ENCODE measurements at places on chromosomes 3 and 15. TPM values are rescaled to one million over a fixed set of nuclear protein-coding genes. Genes with fewer than 3 reads are reported as not detected.

MST1 gene
- total RNA-seq = 9.1 TPM

OR5K2 gene
- total RNA-seq = not detected

IL1RAP gene
- total RNA-seq = 9.4 TPM

LXN gene
- total RNA-seq = 1.1 TPM

SCN10A gene
- total RNA-seq = not detected

PIGZ gene
- total RNA-seq = not detected

ZDHHC3 gene
- total RNA-seq = 42.2 TPM

SLC2A2 gene
- not detected for total RNA-seq

ALG1L2 gene
- not detected for total RNA-seq

AP3B2 gene
- total RNA-seq = 0.90 TPM

GUCA1C gene
- not detected for total RNA-seq

ITIH1 gene
- not detected for total RNA-seq

CD200R1 gene
- total RNA-seq = 1.5 TPM

PLXND1 gene
- total RNA-seq = 84.7 TPM

PRR20G gene
- not detected for total RNA-seq

POLR2H gene
- total RNA-seq = 15.6 TPM

TXNRD3 gene
- total RNA-seq = 1.6 TPM

TMF1 gene
- total RNA-seq = 103 TPM

WNT5A gene
- 0.36 TPM for total RNA-seq

SGO1 gene
- total RNA-seq = 0.71 TPM

FBXO40 gene
- not detected for total RNA-seq

ZNF197 gene
- 3.5 TPM for total RNA-seq

AADAC gene
- not detected for total RNA-seq

GOLGA6L7 gene
- not detected for total RNA-seq

SST gene
- total RNA-seq = not detected

SERINC4 gene
- 0.44 TPM for total RNA-seq

FBLN2 gene
- 11.6 TPM for total RNA-seq

SKOR1 gene
- 1.8 TPM for total RNA-seq

TMEM158 gene
- total RNA-seq = not detected

MEGF11 gene
- total RNA-seq = not detected

ARGFX gene
- not detected for total RNA-seq

CPN2 gene
- total RNA-seq = not detected

KIF7 gene
- total RNA-seq = 0.54 TPM

LMAN1L gene
- total RNA-seq = not detected

GASK1A gene
- total RNA-seq = 0.19 TPM

TICRR gene
- total RNA-seq = 0.11 TPM

BSN gene
- 0.35 TPM for total RNA-seq

BCHE gene
- total RNA-seq = not detected

NT5DC2 gene
- 4.8 TPM for total RNA-seq

C3orf70 gene
- total RNA-seq = not detected

TLR9 gene
- not detected for total RNA-seq

MESP1 gene
- total RNA-seq = 0.24 TPM

TAGLN3 gene
- total RNA-seq = not detected

SLC22A13 gene
- 0.44 TPM for total RNA-seq

ZDHHC23 gene
- total RNA-seq = 2.1 TPM

ARHGAP31 gene
- 1.00 TPM for total RNA-seq

Measured in CD8-positive, alpha-beta T cell (primary cell).